ENCODE measurements at places on chromosomes 3 and 15.
A peak's percentile ranks its signal among the peaks of the same experiment; 100 is the strongest.

- DNase-seq: no peak
These were observed 4.0 kb downstream of the DIPK2A start for GRCh38 chr3:143975554-143976152.

DNA sequence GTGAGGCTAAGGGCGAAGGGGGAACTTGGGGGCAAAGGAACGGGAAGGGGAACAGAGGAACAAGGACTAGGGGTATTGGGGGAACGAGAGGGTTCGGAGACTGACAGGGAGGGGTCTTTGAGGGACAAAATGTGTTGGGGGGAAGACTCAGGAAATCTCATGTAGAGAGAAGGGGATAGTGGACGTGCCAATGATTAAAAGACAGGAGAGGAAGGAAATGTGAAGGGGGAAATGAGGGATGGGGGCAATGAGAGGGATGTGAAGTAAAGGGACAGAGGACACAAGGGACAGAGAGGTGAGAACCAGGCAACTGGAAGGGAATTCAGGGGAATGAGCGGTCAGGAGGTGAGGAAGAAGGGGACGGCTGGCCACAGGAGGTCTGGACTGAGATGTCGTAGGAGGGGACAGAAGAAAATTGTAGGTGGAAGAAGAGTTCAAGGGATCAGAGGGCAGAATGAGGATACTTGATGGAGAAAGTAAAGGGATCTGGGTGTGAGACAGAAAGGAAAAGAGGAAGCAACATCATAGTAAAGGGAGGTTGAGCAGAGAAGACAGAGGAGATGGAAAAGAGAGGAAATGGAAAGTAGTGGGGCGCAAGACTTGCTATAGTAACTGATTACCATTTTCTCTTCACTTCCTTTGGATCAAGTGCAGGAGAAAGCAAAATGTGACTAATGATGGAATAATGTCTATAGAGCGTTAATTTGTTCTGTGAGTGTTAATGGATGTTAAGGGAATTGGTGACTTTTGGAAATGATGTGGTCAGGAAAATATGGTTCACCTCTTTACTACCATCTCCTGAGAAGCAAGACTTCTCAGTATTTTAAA is 749 bp downstream of the RAB8B start:
- DNase-seq: no peak

DNA sequence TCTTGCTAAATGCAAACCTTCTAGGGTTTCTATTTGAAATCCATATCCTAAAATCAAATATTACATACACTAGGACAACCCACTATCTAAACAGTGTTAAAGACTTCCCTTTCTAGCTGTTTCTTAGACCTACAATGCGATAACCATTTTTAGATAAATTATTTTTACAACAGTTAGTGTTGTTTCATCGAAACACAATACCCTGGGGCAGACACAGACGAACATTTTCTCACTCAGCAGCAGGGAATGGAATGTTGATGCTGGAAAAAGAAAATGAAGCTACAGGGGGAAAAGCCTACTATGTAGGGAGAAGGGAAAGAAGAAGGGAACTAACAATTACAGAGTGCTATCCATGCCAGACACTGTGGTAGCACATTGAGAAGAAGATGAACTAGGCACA is 6.0 kb upstream of the HERC1 start:
- DNase-seq: no peak

- DNase-seq: no peak
These were observed 119.3 kb downstream of the GLDN start for GRCh38 chr15:51460796-51461195.

- peak; percentile 12 for DNase-seq
These were observed 48.1 kb downstream of the IQSEC1 start for GRCh38 chr3:13025090-13025489.

DNA sequence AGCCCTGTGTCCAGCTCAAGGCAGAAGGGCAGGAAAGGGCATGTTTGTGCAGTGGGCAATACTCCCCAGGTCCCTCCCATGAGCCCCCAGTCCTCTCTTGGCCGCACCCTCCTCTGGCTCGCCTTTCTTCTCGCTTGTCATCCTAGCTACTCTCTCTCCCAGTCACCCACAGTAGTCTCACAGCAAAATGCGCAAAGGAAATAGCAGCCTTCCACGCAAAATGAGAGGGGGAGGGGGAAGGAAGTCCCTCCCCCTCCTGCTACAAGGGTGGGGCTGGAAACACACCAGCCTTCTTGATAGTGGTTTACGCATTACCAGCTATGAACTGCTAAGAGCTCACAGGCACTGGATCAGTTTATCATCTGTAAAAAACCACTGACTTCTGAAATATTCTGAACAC is 83.8 kb downstream of the GADL1 start:
- DNase-seq: no peak

DNA sequence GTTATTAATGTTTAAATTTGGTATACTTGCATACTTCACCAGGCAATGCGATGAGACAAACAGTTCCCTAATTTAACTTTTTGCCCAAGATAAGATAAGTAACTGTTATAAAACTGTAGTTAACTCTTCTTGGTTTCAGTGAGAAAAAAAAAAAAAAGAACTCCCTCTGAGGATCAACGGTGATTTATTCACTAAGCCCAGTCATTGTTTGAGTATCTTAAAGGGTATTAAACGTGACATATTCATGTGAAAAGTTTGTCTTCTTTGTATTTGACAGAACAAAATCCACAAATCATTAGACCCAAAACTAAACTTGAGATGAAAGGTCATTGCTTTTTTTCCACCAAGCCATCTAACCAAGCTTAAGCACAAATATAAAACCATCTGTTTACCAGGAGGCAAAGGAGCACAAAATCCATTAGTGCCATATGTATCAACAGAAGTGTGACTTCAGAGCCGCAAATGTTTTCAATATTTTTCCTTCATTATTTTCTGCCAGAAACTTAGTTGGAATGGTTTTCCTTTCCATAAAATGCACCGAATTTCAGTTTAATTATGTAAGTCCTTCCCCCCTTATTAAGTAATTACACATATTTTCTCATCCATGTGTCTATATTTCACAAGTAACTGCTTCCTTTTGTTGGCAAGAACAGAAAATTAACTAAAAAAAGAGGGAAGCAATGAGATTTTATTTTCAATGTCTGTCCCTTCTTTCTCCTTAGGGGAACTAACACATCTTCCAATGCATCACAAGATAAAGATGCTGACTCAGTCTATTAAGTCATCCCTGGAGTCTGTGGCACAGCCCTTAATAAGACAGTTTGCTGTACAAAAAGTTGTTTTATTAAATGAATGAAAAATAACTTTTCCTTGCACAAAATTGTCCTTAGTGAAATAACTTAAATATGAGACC is 92.2 kb upstream of the RAP2B start:
- DNase-seq: no peak

- no peak for DNase-seq
These were observed 55.9 kb downstream of the VGLL4 start for GRCh38 chr3:11587766-11588165.

- DNase-seq: no peak
These were observed 16.0 kb downstream of the FBLN2 start for GRCh38 chr3:13564751-13565560.

DNA sequence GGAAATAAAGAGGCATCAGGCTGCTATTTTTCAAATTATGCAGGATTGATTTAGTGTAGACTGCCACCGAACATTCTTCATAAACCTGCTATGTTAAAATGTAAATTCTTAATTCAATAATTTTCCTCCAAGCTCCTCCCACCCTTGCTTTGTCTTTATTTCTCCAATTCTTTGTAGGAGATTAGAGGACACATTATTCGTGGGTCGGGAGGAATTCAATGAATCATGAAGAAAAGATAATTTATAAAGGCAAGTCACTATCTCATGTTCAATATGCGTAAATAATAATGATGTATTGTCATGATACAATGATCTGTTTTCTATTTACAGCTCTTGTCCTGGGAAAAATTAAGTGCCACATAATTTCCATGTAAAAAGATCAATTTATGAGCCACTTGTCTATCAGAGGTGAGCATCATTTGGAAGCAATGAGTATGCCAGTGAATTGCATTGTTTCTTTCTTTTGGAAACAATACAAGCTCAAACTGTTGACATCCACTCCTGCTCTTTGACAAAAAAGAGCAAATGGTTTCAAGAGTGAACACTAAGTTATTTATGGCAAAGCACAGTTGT is 148.0 kb upstream of the MITF start:
- DNase-seq: no peak

GRCh38 chr3:78689378-78689777 is 1078.4 kb downstream of the ROBO1 start:
- no peak for DNase-seq

GRCh38 chr3:123832692-123833397 is 51.3 kb downstream of the MYLK start:
- DNase-seq: no peak

GRCh38 chr15:74978503-74978902 is 16.9 kb upstream of the SCAMP5 start:
- DNase-seq: no peak

- DNase-seq: no peak
These were observed 114.5 kb upstream of the ARPP21 start for GRCh38 chr3:35524856-35525255.

- peak; percentile 25 for DNase-seq
These were observed 32.1 kb downstream of the CLDN18 start for GRCh38 chr3:138042043-138042442.

DNA sequence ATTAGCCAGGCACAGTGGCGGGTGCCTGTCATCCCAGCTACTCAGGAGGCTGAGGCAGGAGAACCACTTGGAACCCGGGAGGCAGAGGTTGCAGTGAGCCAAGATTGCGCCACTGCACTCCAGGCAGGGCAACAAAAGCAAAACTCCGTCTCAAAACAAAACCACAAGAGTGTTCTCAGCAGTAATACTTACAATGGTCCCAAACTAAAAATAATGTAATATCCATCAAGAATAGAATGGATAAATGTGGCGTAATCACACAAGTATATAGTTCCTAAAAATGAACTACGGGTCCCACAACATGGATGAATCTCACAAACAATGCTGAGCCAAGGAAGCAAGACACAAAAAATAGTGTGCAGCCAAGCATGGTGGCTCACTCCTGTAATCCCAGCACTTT is 39.2 kb downstream of the STAG1 start:
- DNase-seq: no peak

- no peak for DNase-seq
These were observed 7.9 kb downstream of the NBEAL2 start for GRCh38 chr3:46987319-46987742.

DNA sequence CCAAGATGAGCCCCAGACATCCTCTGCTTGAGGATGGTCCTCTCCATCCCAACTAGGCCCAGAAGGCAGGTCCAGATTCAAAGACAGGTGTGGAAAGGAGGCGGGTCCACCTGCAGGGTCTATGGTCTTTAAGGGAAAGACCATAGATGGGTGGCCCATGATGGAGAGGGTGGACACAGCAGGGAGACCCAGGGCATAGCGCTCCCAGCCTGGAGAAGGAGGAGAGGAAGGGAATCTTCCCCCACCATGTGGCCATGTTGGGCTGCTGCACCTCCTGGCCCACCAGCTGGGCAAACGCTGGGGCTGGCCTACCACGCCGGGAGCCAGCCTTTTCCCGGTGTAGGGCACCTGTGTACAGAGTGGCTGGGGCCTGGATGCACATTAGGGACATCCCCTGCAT is 265.2 kb upstream of the TLE3 start:
- DNase-seq: no peak

- no peak for DNase-seq
These were observed 480.1 kb downstream of the FOXP1 start for GRCh38 chr3:71103430-71103921.

DNA sequence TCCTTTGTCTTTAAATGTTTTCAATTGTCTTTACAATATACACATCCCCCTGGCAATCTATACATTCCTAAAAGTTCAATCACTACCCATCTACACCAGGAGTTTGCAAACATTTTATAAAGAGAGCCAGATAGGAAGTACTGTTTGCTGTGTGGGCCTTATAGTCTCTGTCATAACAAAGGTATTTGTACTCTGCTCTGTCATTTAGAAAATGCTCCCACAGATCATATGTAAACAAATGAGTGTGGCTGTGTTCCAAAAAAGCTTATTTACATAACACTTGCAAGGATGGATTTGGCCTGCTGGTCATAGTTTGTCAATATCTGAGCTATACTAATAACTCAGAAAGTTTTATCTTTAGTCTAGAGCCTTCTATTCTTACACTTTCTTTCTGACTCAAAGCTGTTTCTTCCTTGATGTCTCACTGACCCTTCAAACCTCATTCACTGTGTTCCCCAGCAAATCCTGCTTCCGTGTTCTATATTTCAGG is 511.9 kb downstream of the GBE1 start:
- no peak for DNase-seq

- peak; percentile 43 for DNase-seq
These were observed 28.9 kb downstream of the CLEC3B start for GRCh38 chr3:45055032-45055410.

- DNase-seq: no peak
These were observed 1001.6 kb downstream of the ROBO2 start for GRCh38 chr3:78041486-78041885.

GRCh38 chr15:61556037-61556648 is 327.0 kb upstream of the RORA start:
- no peak for DNase-seq

DNA sequence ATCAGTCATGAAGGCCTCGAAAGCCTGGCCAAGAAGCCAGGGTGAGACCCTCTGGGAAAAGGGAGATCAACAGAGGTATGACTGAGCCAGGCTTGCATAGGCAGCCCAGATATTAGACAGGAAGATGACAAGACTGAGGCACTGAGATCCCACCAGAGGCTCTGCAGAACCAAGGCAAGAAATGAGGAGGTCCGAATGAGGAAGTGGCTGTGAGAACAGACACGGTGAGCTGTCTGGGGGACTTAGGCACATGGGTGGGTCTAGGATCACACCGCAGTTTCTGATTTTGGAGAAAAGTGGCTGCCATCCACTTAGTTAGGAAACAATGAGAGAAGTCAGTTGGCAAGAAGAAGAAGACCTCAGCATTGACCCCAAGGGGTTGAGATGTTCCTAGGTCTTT is 31.5 kb upstream of the PRSS50 start:
- DNase-seq: no peak

GRCh38 chr3:101902041-101902440 is 52.7 kb downstream of the NFKBIZ start:
- DNase-seq: peak; percentile 56

DNA sequence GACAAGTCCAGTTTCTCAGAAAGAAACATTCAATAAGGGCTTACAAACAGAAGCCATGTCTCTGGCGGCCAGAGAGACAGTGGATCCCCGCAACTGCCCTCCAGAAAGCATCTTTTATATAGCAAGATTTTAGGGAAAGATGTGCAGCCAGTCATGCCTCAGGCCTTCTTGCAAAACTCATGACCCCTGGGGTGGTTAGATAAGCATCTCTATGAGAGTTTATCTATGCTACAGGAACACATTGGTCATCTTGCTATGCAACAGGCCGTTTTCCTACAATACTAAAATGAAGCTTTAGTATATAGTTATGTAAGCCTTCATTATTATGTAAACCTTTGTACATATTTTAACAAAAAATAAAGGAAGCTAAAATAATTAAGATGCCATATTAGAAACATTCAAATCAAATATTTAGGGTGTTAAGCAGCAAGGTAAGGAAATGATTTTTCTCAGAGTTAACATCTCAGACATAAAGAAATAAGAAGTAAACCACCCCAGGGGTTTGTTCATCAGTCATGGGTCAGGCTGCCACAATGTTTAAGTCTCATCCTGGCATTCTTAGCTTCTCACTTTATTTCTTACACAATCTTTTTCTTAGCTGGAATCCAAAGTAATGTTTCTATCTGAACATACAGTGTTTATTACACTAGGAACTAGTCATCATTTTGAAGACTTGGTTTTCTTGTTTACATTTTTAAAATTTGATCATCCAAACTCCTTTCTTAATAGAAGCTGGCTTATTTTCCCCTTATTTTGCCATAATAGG is 6.3 kb upstream of the FSIP1 start:
- no peak for DNase-seq
